ENCODE measurements at places on chromosomes 6 and 20. TPM values are rescaled to one million over a fixed set of nuclear protein-coding genes. Genes with fewer than 3 reads are reported as not detected.

SLC22A2 gene
- not detected for polyA plus RNA-seq

- peak; percentile 33 for DNase-seq
- no peaks in the 10 kb centered on the region for H3K27me3 ChIP-seq
- H3K4me3 ChIP-seq = no peak overlapping the region
- H3K36me3 ChIP-seq = peaks cover 55% of the 10 kb centered on the region
- H3K4me1 ChIP-seq = peaks cover 6% of the 10 kb centered on the region
- no peak overlapping the region for H3K27ac ChIP-seq
Observed at GRCh38 chr6:13303668-13304017, 24.7 kb downstream of the TBC1D7 start.

SPATS1 gene
- polyA plus RNA-seq = not detected

DNA sequence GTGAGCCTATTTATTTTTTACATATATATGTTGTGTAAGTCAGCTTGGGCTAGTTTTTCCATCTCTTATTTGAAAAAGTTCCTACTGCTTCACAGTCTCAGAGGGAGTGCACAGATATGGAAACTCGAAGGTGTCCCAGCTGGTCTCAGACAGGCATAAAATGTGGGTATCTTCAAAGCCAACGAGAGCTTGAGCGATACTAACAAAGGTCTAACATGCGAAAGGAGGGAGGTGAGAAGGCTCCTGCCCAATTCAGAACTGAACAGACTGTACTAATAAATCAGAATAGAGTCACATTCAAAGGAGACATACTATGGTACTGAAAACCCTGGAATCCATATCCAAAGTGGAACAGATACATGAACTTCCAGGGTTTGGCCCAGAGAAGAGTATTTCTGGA lies 113.0 kb downstream of the PREX1 start:
- no peak overlapping the region for H3K4me3 ChIP-seq
- H3K27me3 ChIP-seq = no peaks in the 10 kb centered on the region
- H3K4me1 ChIP-seq = no peaks in the 10 kb centered on the region
- no peak for DNase-seq
- no peaks in the 10 kb centered on the region for H3K36me3 ChIP-seq
- H3K27ac ChIP-seq = no peak overlapping the region

MAFB gene
- 5.9 TPM for polyA plus RNA-seq

- no peaks in the 10 kb centered on the region for H3K36me3 ChIP-seq
- H3K4me3 ChIP-seq = no peak overlapping the region
- peak; percentile 56 for DNase-seq
- H3K4me1 ChIP-seq = no peaks in the 10 kb centered on the region
- no peak overlapping the region for H3K27ac ChIP-seq
Observed at GRCh38 chr6:101000341-101000740, 119.2 kb upstream of the ASCC3 start.

TBPL1 gene
- polyA plus RNA-seq = 31.1 TPM

- DNase-seq = no peak
- H3K27ac ChIP-seq = no peak overlapping the region
- H3K36me3 ChIP-seq = no peaks in the 10 kb centered on the region
- H3K4me1 ChIP-seq = peaks cover 10% of the 10 kb centered on the region
Observed at GRCh38 chr6:146876271-146877151, 277.7 kb downstream of the ADGB start.

Data from small intestine (tissue), 16 donors.